ENCODE measurements at places on chromosomes 16 and 17.
A peak's percentile ranks its signal among the peaks of the same experiment; 100 is the strongest.

GRCh38 chr16:69563605-69564580, 1.9 kb upstream of the NFAT5 start:
- peak; percentile 29 for DNase-seq

GRCh38 chr17:71759422-71760060, 361.3 kb upstream of the SOX9 start:
- peak; percentile 41 for DNase-seq

GRCh38 chr17:37082311-37082860, 133.6 kb downstream of the AATF start:
- DNase-seq: no peak

DNA sequence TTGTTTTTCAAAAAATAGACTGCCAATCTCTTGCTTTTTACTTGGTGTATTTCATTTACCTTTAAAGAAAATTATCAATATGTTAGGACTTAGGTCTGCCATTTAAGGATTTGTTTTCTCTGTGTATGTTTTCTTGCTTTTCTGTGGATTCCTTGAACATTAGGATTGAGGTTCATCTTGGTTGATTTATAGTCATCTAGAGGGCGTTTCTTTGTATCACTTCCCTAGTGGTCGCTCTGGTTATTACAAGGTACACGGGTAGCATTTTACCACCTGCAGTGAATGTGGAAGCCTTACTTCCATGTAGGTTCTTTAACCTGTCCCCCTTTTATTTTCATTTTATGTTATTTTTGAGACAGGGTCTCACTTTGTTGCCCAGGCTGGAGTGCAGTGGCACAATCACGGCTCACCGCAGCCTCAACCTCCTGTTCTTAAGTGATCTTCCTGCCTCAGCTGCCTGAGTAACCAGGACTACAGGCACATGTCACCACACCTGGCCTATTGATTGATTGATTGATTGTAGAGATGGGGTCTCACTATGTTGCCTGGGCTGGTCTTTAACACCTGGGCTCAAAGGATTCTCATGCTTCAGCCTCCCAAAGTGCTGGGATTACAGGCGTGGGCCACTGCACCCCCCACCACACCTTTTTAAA, 35.2 kb upstream of the CBX4 start:
- DNase-seq: no peak

DNA sequence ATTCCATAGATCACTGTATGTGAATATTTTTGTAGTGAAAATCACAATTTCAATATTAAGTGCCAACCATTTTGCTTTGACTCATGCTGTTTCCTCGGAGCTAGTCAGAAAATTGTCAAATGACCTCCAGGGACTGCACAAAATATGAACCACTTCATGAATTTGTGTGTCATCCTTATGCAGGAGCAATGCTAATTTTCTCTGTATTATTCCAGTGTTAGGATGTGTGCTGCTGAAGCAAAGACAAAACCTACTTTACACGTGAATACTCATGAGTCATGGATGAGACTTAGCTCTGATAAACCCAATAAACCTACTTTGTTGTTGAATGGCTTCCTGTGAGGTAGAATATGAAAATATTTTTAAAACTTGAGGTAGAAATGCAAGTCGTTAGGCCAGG, 65.2 kb downstream of the SHCBP1 start:
- DNase-seq: no peak

DNA sequence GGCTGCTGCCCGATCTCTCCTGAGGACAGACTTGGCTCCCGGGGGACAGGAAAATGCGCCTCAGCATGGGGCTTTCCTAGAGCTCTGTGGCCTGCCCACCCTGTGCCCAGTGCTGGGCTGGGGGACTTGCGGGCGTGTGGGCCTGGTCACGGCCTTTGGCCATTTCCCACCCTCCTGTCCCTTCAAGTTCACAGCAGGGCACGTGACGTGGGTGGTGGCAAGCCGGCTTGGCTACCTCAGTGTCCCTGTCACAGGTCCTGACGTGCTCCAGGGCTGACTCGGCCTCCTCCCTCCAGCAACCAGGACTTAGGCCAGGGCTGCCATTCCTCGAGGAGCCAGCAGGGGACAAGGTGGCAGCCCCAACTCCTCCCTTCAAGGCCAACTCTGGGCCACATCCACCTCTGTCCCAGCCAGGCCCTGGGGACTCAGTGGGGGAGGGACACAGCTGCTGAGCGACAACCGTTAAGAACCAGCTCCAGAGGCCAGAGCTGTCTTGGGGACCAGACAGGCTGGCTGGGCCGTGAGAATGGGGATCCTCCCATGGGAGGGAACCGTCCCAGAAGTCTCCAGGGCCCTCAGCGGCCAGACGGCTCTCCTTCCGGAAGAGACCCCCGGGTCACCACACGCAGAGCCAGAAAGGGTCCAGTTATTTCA, 981 bp upstream of the UNC13D start:
- DNase-seq: peak; percentile 77

- DNase-seq: no peak
Observed at GRCh38 chr16:67703626-67704025, 15.5 kb downstream of the GFOD2 start.

- no peak for DNase-seq
Observed at GRCh38 chr17:73798111-73798748, 154.0 kb upstream of the SDK2 start.

DNA sequence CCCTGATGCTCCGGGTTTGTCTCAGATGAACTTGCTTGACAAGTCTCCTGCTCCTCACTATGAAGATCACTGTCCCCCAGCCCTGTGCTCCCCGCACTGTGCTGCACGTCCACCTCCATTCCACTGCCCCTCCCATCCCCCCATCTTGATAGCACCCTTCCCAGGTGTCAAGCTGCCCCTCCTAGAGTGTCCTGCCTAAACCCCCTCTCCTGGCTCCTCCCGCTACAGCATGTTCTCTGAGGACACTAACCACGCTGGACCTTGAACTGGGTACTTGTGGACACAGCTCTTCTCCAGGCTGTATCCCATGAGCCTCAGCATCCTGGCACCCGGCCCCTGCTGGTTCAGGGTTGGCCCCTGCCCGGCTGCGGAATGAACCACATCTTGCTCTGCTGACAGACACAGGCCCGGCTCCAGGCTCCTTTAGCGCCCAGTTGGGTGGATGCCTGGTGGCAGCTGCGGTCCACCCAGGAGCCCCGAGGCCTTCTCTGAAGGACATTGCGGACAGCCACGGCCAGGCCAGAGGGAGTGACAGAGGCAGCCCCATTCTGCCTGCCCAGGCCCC, 18.5 kb downstream of the DEXI start:
- DNase-seq: no peak

DNA sequence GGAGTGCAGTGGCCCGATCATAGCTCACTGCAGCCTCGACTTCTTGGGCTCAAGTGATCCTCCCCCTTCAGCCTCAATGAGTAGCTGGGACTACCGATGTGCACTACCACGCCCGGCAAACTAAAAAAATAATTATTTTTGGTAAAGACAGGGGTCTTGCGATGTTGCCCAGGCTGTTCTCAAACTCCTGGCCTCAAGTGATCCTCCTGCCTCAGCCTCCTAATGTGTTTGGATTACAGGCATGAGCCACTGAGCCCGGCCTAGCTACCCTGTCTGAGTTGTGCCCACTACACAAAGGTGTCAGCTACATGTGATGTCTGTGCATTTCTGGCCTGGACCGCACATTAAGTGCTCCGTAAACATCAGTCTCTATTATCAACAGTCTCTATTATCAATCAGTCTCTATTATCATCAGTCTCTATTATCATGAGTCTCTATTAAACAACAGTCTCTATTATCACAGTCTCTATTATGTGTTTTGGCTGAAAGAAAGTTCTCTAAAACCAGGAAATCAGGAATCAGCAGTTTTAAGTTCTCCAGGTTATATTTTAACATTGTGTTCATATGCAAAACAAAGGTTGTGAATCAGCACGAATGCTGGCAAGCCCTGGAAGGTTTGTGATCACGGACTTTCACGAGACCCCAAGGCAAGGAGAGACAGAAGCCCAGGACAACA, 721 bp upstream of the WWOX start:
- no peak for DNase-seq

DNA sequence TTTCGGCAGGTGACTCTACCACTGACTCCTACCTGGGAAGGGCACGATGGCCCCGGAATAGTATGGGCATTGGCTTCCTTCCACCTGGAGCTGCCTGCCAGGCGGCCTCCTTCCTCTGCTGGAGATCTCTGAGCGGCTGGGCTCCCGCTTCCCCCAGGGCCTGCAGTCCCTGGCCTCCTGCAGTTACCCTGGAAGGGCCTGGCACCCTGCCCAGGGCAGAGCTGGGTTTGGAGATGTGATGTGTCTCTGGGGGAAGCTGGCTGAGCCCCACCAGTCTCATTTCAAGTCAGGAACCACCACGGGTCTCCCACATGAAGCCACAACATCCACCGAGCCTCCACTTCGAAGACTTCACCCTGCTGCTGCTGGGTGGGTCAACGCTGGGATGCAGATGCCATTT, 97.9 kb downstream of the IRF8 start:
- DNase-seq: no peak

DNA sequence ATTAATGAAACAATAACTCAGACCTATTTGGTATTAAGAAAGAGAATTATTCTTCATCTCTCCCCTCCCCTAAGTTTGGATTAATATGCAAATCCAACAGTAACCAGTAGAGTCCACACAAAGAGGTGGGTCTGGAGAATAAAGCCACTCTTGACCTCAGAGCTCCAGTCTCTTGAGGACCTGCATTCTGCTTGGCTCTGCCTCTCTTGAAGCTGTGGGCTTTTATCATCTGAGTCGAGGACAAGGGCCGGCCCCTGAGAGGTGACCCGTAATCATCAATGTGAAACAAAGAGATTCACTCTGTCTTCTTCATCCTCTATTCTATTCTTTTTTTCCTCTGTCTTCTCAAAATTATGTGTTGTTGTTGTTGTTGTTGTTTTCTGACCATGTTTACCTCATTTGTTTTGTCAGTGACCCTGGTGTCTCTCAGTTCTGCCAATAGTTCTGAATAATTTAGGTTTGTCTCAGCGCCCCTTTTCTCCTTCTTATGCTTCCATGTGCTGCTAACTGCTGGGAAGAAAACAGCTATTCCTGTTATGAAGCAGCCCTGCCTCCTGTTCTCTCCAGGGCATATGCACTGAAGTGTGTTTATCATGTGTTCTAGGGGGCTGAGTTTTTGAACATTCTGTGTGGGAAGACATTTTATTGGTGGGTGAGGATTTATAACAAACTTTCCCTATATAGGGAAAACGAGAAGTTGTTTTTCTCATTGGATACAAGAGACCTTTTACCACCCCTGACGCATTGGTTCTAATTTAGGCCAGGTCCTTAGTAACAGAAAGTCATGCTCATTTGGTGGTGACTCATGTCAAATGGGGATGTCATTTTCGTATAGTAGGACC, 135.8 kb downstream of the TRIM37 start:
- no peak for DNase-seq

DNA sequence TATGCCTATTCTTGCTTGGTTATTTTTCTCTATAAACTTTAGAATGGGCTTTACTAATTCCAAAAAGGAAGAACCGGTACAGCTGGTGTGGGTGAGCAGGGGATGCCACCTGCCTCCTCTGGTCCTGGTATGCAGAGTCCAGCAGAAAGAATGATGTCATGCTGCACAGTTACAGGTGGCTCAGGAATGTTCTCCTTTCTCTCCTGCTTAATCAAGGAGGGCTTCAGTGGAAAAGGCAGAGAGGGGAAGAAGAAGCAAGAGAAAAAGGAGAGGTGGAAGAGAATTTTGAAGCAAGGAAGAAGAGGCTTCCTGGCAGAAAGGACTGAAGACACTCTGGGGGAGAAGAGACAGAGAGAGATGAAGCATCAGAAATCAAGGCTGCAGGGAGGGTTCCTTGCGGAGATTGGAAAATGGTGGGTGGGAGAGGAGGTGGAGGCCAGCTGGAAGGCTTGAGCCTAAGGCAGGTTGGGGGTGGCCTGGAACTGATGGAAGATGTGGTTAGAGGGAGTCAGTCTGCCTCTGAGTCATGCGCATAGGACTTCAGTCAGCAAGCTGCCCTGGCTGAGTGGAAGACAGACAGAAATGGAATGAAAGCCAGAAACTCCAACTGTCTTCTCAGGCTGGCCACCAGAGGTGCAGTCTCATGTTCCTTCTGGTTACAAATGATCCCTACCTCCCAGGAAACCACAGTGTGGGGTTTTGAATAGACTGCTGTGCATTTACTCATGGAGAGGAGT, 64.6 kb upstream of the CRHR1 start:
- DNase-seq: no peak

DNA sequence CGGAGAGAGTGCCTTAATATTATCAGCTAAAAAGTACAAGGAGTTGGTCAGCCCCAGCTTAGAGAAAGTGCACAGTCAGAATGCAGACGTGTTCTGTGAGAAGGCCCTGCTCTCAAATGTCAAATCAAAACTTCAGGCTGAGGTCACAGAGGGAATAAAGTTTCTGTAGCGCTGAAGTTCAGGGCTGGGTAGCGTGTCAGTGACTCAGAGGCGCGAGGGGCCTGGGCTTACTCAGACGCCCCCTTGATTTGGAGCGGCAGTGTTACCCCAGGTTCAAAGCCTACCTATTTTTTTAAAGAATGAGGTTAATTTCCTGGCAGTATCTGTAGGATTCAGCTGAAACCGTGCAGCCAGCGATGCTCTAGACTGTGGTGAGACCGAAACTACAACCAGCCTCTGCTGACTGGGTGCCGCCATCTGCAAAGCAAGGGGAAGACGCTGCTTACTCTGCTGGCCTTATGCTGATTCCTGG, 4.8 kb downstream of the CIAO3 start:
- no peak for DNase-seq

DNA sequence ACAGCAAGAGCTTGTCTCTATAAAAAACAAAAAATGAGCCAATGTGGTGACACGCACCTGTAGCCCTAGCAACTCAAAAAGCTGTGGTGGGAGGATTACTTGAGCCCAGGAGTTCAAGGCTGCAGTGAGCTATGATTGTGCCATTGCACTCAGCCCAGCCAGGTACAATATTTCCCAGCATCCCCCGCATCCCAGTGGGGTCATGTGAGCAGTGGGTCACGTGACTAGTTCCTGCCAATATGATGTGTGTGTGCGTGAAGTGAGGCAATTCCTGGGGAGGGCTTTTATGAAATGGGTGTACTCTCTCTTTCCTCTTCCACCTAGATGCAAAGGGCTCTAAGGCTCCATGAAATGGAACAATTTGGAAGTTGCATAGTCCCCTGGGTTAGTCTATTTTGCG, 81.3 kb downstream of the GSG1L start:
- no peak for DNase-seq

- no peak for DNase-seq
Observed at GRCh38 chr17:70882504-70882903, 713.2 kb downstream of the KCNJ2 start.

GRCh38 chr17:6508016-6508415, 48.3 kb downstream of the PITPNM3 start:
- DNase-seq: no peak

DNA sequence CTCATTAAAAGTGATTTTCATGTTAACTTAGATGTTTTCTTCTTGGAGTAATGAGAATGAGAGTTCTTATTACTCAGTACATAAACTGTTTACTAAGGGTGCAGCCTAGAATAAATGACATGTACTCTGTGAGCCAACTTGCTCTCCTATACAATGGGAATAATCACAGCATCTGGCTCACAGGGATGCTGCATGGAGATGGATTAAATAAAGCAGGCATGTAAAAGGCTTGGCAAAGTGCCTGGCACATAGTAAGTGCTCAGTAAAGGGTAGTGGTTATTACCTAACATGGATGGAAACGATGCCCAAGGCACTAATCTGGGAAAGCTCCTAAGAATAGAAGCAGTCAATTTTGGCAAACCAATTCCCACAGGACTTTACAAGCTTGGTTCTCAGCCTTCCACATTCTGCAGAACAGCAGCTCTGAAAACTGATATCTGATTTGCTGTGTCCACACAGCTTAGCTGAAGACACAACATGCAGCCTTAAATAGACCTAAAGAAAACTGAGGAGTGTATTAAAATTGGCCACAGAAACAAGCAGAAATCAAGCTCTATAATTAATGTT, 176.1 kb downstream of the ABCC12 start:
- DNase-seq: no peak

GRCh38 chr17:10033959-10034358, 128.9 kb upstream of the RCVRN start:
- peak; percentile 86 for DNase-seq
